A673 (cell line): ENCODE measurements at places on chromosomes 3 and 15.

DNA sequence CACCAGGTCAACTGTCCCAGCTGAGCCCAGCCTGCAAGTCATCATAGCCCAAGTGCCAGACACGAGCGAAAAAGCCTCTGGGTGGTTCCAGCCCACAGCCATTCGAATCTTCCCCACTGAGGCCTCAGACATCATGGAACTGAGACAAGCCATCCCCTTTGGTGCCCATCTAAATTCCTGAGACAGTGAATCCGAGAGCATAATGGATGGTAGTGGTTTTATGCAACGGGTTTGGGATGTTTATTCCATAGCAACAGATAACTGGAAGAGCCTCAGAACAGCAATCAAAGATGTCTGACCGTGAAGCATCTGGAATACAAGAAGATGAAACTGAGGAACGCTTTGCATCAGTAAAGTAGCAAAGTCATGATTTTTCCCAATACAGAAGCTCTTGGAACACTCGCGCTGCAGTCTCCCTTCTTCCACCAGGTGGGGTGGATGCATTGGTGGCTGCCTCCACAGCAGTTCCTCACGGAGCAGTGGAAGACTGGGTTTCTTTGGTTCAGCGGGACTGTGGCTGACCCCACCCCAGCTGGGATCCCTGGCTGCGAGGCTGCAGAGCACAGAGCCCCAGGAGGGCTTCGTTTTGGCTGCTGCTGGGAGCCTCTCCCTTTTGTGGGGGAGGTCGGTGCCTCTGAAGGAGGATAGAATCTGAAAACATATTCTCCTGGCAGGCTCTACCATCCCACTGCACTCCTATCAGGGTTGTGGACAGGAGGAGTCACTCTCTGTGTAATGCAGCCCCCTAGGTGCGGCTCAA is 26.4 kb upstream of the PDE8A start:
- H3K27me3 ChIP-seq: no peaks in the 10 kb centered on the region
- H3K4me1 ChIP-seq: peaks cover 26% of the 10 kb centered on the region
- peak overlapping the region; percentile 69 for H3K27ac ChIP-seq
- H3K36me3 ChIP-seq: no peaks in the 10 kb centered on the region

DNA sequence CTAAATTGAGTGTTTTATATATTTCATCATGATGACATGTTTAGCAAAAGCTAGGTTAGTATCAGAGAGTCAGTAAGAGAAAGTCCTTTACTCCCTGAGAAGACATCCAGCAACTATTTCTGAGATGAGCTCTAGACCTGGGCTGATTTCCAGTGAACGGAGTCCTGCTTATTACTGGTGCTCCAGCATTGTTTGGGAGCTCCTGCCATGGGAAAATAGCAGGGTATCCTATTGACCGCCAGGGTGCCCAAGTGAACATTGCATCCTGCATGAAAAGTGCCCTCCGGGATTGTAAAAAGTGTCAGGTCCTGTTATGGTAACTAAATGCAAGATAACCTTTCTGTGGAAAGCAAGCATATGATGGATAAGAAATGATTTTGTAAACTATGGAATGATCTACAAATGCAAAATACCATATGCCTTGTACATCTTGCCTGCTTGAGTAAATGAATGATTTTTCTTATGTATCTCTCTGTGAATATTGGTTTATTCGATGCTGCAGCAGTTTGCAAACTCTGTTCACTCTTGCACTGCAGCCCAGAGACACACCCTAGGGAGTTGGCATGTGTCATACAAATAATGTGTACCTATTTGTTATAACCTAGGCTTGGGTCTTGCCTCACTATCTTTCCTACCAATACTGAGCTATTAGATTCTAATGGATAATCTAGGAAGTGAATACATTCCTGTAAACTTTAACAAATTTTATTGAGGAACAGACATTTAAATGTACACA is 96.7 kb downstream of the IL5RA start:
- H3K27me3 ChIP-seq: no peaks in the 10 kb centered on the region
- H3K36me3 ChIP-seq: no peaks in the 10 kb centered on the region
- no peak overlapping the region for H3K4me3 ChIP-seq
- H3K27ac ChIP-seq: no peak overlapping the region
- no peaks in the 10 kb centered on the region for H3K4me1 ChIP-seq
- DNase-seq: no peak

DNA sequence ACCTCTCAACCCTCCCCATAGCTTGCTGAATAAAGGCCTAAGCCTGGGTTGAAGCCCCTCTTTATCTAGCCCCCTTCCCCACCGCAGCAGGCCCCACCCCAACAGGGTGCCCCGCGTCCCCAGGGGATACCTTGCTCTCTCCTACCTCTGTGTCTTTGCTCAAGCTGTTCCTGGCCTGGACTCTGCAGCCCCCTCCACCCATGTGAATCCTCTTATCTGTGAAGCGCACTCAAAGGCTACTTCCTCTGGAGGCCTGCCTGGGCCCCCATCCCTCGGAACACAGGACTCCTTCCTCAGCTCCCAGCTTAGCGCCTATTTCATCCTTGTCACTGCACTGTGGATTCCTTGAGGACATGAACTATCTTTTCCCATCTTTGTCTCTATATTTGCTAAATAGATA is 61.4 kb upstream of the HERC1 start:
- no peak overlapping the region for H3K27ac ChIP-seq
- no peak for DNase-seq
- H3K27me3 ChIP-seq: no peaks in the 10 kb centered on the region
- no peaks in the 10 kb centered on the region for H3K36me3 ChIP-seq
- H3K4me3 ChIP-seq: no peak overlapping the region

DNA sequence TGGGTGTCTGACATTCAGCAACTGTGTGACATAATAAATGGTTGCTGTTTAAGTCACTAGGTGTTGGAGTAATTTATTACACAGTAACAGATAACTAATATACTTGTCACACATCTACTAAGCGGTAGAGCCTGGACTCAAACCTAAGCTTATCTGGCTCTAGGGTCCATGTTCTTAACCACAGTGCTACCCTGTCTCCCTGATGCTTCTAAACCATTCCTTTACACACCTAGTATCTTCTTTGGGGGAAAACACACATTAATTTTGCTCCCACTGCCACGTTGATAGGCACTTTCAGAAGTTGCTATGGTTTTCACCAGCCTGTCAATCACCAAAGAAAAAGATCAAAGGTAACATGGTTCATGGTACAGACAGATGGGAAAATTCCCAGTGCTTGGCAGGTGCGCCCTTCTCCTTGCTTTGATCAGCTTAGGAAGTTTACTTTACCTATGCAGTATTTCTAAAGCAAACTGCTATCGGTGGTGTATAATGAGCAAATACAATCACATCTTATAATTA is 150.8 kb downstream of the PDZRN3 start:
- H3K27me3 ChIP-seq: no peaks in the 10 kb centered on the region
- no peak for DNase-seq
- H3K27ac ChIP-seq: no peak overlapping the region
- H3K36me3 ChIP-seq: no peaks in the 10 kb centered on the region

GRCh38 chr15:71279757-71280141 is 164.5 kb downstream of the THSD4 start:
- no peaks in the 10 kb centered on the region for H3K36me3 ChIP-seq
- no peak overlapping the region for H3K4me3 ChIP-seq
- no peaks in the 10 kb centered on the region for H3K27me3 ChIP-seq
- H3K27ac ChIP-seq: no peak overlapping the region
- no peak for DNase-seq
- peaks cover 35% of the 10 kb centered on the region for H3K4me1 ChIP-seq

DNA sequence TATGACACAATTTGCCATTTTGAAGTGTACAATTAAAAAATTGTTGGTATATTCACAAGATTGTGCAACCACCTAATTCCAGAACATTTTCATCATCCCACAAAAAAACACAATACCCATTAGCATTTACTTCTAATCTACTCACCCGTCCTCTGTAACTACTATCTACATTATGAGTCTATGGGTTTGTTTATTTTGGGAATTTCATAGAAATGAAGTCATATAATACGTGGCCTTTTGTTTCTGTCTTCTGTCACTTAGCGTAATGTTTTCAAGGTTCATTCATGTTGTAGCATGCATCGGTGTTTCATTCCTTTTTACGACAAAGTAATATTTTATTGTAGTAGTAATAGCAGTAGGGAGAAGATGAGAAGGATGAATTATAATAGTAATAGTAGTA is 55.2 kb upstream of the CNTN6 start:
- DNase-seq: no peak
- no peaks in the 10 kb centered on the region for H3K4me1 ChIP-seq
- H3K36me3 ChIP-seq: no peaks in the 10 kb centered on the region
- no peaks in the 10 kb centered on the region for H3K27me3 ChIP-seq

DNA sequence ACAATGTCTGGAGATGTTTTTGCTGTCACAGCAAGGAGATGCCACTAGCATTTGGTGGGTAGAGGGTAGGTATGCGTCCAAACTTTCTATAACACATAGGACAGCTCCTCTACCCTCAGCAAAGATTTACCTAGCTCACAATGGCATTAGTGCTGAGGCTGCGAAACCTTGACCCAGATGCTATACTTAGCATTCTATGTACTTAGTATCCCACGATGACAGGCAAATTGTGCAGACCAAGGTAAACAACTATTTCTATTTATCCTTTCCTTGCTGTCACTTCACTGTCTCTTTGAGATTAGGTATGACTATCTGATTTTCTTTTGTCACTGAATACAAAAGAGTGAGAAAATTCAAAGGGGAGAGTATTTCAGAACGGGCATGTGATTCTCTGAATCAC is 265.2 kb upstream of the ZNF385D start:
- no peaks in the 10 kb centered on the region for H3K4me1 ChIP-seq
- H3K36me3 ChIP-seq: no peaks in the 10 kb centered on the region
- no peak overlapping the region for H3K4me3 ChIP-seq
- no peaks in the 10 kb centered on the region for H3K27me3 ChIP-seq
- no peak overlapping the region for H3K27ac ChIP-seq
- no peak for DNase-seq

GRCh38 chr15:98713585-98714001 is 65.3 kb downstream of the IGF1R start:
- peaks cover 6% of the 10 kb centered on the region for H3K4me1 ChIP-seq
- H3K4me3 ChIP-seq: no peak overlapping the region
- no peaks in the 10 kb centered on the region for H3K36me3 ChIP-seq
- H3K27ac ChIP-seq: no peak overlapping the region

GRCh38 chr3:134881305-134881704 is 86.2 kb downstream of the EPHB1 start:
- no peak for DNase-seq
- no peaks in the 10 kb centered on the region for H3K36me3 ChIP-seq
- H3K4me3 ChIP-seq: no peak overlapping the region
- H3K4me1 ChIP-seq: no peaks in the 10 kb centered on the region
- H3K27ac ChIP-seq: no peak overlapping the region
- H3K27me3 ChIP-seq: peaks cover 25% of the 10 kb centered on the region

- H3K36me3 ChIP-seq: no peaks in the 10 kb centered on the region
- DNase-seq: peak; percentile 28
- H3K4me3 ChIP-seq: no peak overlapping the region
- H3K27me3 ChIP-seq: no peaks in the 10 kb centered on the region
- no peak overlapping the region for H3K27ac ChIP-seq
- H3K4me1 ChIP-seq: peaks cover 31% of the 10 kb centered on the region
These were observed 613.6 kb upstream of the CBLB start for GRCh38 chr3:106482451-106482850.

DNA sequence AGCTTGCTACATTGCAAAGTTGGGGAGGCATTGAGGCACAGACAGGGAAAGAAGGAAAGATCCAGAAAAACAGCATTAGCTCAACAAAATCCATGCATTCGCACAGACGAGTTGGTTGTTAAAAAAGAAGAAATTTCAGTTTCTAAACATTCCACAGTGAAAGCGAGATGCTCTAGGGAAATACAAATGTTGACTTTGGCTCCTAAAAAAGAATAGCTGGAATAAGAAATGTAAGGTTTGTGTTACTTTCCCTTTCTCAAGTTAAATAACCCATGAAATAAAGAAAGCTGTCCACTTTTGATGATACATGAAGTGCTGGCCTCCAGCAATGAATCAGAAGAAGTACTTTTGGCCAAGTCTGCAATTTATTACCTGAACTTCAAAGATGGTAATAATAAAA is 465.1 kb downstream of the ERC2 start:
- H3K4me1 ChIP-seq: no peaks in the 10 kb centered on the region
- no peak overlapping the region for H3K27ac ChIP-seq
- H3K4me3 ChIP-seq: no peak overlapping the region
- no peaks in the 10 kb centered on the region for H3K27me3 ChIP-seq
- DNase-seq: no peak

DNA sequence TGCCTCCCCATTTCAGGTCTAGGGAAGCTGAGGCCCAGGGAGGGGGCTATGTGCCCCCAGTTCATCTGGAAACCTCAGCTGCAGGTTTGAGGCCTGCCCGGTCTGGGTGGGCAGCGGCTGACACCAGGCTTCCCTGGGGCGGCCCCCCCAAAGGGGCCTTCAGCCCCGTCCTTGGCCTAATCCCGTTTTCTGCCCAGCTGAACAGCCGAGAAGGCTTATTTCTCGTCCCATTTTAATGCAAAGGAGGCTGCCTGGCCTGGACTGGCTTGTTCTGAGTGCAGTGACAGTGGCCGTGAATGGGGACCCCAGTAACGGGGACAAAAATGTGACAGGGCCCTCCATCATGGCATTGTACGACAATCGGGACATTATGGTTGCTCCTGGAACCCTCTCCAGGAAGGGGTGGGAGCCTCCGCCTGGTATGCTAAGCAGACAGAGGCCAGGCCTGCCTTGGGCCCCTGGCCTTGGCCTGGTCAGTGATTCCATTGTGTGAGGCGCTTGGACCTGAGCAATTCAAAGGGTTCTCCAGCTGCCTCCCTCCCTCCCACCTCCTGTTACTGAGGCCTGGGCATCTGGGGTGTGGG is 93.9 kb downstream of the WNT7A start:
- no peak overlapping the region for H3K27ac ChIP-seq
- no peaks in the 10 kb centered on the region for H3K36me3 ChIP-seq
- H3K4me1 ChIP-seq: no peaks in the 10 kb centered on the region
- DNase-seq: no peak
- H3K27me3 ChIP-seq: peaks cover 51% of the 10 kb centered on the region

DNA sequence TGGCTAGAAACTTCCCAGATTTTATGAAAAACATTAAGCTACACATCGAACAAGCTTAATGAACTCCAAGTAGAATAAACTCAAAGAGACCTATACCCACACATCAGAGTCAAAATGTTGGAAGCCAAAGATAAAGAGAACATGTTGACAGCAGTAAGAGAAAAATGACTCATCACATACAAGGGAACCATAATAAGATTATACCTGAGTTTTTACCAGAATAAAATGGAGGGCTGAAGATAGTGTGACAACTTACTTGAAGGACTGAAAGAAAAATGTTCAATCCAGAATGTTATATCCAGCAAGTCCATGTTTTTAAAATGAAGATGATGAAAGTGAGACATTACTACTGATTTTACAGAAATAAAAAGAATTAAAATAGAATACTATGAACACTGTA is 22.8 kb downstream of the MYL3 start:
- no peak overlapping the region for H3K4me3 ChIP-seq
- H3K4me1 ChIP-seq: no peaks in the 10 kb centered on the region
- H3K27me3 ChIP-seq: no peaks in the 10 kb centered on the region

- no peak overlapping the region for H3K27ac ChIP-seq
- H3K4me3 ChIP-seq: no peak overlapping the region
- H3K27me3 ChIP-seq: no peaks in the 10 kb centered on the region
- no peak for DNase-seq
These were observed 173.9 kb upstream of the ADAMTS9 start for GRCh38 chr3:64861684-64862083.

GRCh38 chr3:112888381-112889085 is 41.9 kb upstream of the CD200R1L start:
- no peaks in the 10 kb centered on the region for H3K27me3 ChIP-seq
- no peak overlapping the region for H3K4me3 ChIP-seq

GRCh38 chr3:126295407-126295939 is 61.7 kb downstream of the KLF15 start:
- no peak for DNase-seq
- no peak overlapping the region for H3K27ac ChIP-seq
- no peaks in the 10 kb centered on the region for H3K36me3 ChIP-seq
- H3K4me1 ChIP-seq: peaks cover 37% of the 10 kb centered on the region

- H3K27me3 ChIP-seq: no peaks in the 10 kb centered on the region
- DNase-seq: no peak
- no peaks in the 10 kb centered on the region for H3K4me1 ChIP-seq
- no peak overlapping the region for H3K27ac ChIP-seq
- no peak overlapping the region for H3K4me3 ChIP-seq
- no peaks in the 10 kb centered on the region for H3K36me3 ChIP-seq
These were observed 106.1 kb downstream of the OXNAD1 start for GRCh38 chr3:16370872-16371740.
